ENCODE measurements at places on chromosomes 16 and 17.

GRCh38 chr17:45687594-45687993 lies 96.5 kb upstream of the CRHR1 start:
- DNase-seq, result no peak

DNA sequence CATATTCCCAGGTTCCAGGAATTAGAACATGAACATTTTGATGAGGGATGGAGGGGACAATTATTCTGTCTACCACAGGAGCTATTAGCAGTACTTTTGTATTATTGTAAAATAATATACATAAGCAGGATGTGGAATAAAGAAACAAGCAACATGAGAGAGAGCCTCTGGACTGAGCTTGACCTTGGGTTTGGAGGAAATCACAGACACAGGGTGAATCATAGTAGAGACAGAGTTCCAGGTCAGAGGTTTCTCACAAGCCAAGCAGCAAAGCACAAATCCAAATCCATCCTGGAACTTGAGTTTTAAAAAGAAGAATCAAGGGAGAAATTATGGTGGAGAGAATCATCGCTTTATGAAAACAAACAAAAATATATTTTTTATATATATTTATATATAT lies 5.1 kb downstream of the KRT31 start:
- DNase-seq, result no peak

- DNase-seq, result no peak
Measured at GRCh38 chr16:5922686-5923085, 825.1 kb upstream of the EEF2KMT start.

GRCh38 chr16:4966736-4967453 lies 8.8 kb downstream of the SEC14L5 start:
- DNase-seq, result no peak

DNA sequence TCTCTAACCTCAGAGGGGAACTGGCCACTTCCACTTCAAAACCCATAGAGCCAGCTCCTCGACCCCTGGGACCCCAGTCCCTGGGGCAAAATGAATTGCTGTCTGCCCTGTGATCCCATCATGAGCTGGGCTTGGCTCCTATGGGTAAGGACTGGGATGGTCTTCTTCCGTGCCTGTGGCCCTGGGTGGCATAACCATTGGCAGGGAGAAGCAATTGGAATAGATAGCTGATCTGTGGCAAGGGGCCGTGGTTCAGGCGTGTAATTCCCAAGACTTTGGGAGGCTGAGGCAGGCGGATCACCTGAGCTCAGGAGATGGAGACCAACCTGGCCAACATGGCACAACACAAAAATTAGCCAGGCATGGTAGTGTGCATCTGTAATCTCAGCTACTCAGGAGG lies 4.3 kb downstream of the SULT1A2 start:
- DNase-seq, result no peak
